Right renal cortex interstitium (tissue), 3 donors: ENCODE measurements at places on chromosomes 5 and 9. TPM values are rescaled to one million over a fixed set of nuclear protein-coding genes. Genes with fewer than 3 reads are reported as not detected.

- DNase-seq: no peak
Observed at GRCh38 chr5:61332358-61332749, 296 bp downstream of the ZSWIM6 start.

SPOCK1 gene
- polyA plus RNA-seq: 9.8 TPM

GRCh38 chr5:16725575-16725974 lies 108.8 kb upstream of the RETREG1 start:
- DNase-seq: no peak

ITK gene
- polyA plus RNA-seq: 0.28 TPM

GRCh38 chr9:98541684-98542230 lies 167.0 kb downstream of the GABBR2 start:
- DNase-seq: no peak

GRCh38 chr5:108433600-108433999 lies 51.7 kb upstream of the FBXL17 start:
- no peak for DNase-seq

GRCh38 chr9:2018162-2018643 lies 3.1 kb downstream of the SMARCA2 start:
- no peak for DNase-seq

DNA sequence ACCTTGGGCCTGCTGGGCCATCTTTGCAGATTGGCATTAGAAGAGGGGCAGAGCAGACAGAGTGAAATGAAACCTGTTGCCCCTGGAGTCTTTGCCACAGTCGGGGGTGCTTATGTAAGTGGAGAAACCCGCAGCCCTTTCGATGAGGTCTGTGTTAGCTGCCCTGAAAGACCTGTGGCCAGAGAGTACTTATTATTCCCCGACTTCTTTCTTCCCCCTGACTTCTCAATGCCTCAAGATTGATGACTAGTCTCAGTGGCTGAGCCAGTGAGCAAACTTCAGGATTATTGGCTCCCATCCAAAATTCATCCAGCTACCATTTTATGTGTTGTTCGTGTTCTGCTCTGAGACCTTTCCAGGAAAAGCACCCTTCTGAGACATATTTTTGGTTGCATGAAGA lies 7.6 kb downstream of the NTRK2 start:
- DNase-seq: no peak

ARID3C gene
- not detected for polyA plus RNA-seq

DNA sequence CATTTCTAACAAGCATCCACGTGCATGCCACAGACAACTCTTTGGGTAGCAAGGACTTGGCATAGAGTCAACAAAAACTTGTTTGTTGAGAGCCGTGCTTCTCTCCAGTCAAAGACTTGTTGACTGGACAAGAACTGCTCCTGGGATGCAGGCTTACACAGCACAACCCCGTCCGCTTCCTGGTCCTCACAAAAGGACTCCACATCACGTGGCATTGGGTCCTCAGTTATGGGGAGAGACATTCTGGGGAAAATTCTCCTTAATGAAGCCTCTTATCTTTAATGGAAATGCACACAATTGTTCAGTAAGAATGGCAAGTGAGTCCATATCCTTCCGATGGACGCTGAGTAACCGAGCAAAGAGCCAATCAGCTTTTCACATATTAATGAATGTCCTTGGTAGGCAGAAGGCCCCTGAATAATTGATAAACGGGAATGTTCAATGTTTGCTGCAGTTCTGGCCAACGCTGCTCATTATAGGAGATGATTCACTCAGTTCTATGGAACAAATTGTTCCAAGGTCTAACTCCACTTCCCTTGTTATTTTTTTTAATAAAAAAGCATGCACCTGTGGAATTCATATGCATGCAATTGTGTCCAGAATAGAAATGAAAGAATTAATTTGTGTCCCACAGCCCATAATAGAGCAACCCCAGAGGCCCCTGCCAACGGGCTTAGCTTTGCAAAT lies 97.0 kb upstream of the ZNF366 start:
- no peak for DNase-seq

DNA sequence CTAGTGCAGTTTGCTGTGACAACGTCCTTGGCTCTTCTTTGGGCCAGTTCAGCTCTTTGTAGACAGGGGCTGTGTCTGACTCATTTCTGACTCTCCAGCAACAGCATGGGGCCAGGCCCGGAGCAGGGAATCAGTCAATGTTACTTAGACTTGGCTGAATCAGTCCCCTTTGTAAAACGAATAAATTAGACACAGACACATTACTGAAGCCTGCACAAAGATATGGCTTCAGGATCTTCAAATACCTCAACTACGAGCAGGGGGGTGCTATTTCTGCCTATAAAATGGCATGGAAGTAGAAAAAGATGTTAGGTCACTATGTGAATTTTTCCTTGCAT lies 204.7 kb downstream of the TTLL11 start:
- DNase-seq: no peak

TMEM252 gene
- 12.6 TPM for polyA plus RNA-seq

GRCh38 chr9:86741311-86742208 lies 205.7 kb downstream of the GAS1 start:
- no peak for DNase-seq

DNA sequence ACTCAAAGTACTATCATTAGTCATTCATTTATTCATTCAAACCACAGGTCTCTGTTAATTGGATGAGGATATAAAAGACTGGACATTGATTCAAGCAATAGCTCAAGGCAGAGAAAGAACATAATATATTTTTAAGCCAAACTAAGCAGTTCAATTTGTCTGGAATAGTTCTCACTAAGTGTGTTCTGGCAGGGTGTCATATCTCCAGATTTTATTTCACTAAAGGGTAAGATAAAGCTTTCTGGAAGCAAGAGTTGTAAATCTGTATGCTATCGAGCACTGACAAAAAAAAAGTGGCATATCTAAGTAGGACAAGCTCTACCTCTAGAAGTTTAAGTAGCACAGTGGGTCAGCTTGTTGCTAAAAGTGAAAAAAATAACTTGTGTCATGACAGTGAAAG lies 375.6 kb downstream of the TUSC1 start:
- no peak for DNase-seq

KCTD16 gene
- polyA plus RNA-seq: 2.7 TPM

ECPAS gene
- polyA plus RNA-seq: 79.0 TPM

DEPDC1B gene
- 27.1 TPM for polyA plus RNA-seq

GFI1B gene
- 0.72 TPM for polyA plus RNA-seq

DNA sequence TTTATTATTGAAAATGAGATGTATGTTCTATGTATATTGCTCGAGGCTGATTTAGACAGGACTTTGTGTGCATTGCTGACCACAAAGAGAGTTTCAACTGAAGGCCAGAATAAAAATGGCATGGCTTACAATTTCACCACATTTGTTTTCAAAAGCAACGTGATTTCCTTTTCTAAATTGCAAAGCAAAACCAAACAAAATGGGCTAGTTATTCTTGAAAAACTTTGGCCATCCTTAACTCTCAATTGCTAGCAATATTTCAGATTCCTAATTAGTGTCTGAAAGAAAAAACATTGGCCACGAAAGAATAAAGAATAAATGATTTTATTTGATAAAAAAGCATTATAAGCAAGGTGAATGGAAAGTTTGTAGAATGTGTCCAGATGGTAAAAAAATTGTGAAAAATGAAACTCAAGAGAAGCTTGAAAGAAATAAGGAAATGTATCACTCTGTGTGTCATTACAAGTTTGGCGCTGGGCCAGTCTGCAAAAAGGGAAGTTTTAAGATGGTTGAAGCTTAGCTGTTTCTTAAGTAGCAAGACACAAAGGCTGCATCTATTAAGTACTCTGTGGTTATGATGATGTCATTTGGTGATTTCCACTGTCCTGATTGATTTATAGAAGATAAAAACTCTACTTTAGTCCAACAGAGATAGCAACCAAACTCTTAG lies 89.2 kb upstream of the PRLR start:
- DNase-seq: no peak

GRCh38 chr5:1324719-1325190 lies 20.1 kb downstream of the CLPTM1L start:
- DNase-seq: no peak

DNA sequence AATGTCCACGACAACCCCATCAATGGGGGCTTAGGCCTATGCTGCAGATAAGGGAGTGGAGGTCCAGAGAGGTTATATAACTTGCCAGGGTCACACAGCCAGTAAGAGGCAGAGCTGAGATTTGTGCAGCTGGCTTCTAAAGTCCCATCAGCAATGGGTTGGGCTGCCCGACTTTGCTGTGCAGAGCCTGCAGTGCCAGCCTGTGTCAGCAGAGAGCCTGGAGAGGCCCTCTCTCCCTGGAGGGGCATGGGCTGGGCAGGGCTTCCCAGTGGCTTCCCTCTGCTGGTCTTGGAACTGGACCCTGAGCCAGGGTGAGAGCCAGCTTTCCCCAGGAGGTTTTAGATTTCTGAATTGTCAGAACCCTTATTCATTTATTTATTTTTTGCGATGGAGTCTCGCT lies 77.2 kb upstream of the RAPGEF1 start:
- no peak for DNase-seq

DNA sequence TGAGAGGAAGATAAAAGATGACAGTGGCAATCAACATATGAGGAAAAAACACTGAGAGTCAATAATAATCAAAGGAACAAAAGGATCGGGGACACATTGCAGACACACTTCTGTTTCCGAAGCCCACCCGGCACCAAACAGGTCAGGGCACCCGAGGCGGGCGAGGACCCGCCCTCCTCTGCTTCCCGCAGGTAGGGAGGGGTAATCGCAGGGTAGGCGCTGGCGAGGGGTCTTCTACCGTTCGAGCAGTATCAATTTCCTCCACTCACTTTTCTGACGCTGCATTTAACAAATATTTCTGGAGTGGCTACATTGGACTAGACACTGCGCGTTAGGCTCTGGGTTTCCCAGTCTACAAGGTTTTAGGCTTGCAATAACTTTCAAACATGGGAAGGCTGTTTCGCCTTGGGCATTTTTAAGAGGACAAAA lies 1.3 kb downstream of the TXN start:
- no peak for DNase-seq

DNA sequence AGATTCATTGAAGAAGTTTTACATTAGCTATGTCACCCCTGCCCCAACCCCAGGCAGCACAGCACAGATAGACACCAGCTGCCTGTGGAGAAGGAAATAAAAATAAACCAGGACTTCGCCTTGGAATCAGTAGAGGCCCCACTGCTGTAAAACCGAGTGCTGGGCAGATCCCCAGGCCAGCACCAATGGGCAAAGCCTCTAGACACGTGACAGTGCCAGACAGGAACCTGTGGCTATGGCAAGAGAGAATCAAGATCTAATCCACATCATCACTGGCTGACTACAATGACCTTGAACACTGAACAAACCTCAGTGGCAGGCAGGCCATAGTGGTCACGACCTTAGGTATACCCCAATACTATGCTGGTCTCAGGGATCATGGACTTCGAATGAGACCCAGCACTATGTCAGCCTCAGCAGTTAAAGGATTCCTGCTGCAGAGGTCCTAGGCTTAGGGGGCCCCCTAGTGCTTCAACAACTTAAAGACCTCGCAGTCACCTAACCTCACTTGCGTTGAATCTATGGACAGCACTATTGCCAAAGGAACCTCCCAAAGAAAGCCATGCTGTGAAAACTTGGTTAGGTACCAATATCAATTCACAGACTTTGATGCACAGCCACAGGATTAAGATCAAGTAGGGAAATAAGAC lies 2118.6 kb upstream of the C9orf72 start:
- DNase-seq: no peak

GRXCR2 gene
- not detected for polyA plus RNA-seq

CCDC69 gene
- polyA plus RNA-seq: 4.0 TPM

GRCh38 chr9:136829412-136829811 lies 12.9 kb upstream of the AJM1 start:
- DNase-seq: no peak

- DNase-seq: no peak
Observed at GRCh38 chr5:164027738-164028137, 522.3 kb downstream of the MAT2B start.

GRAMD2B gene
- 25.2 TPM for polyA plus RNA-seq

CDC20B gene
- polyA plus RNA-seq: 0.89 TPM

ENHO gene
- polyA plus RNA-seq: 1.8 TPM

GRCh38 chr9:89838621-89839020 lies 233.8 kb downstream of the GADD45G start:
- DNase-seq: no peak

SPINK6 gene
- not detected for polyA plus RNA-seq

LHX6 gene
- polyA plus RNA-seq: 3.5 TPM

- DNase-seq: no peak
Observed at GRCh38 chr5:166772770-166773169, 1518.7 kb upstream of the WWC1 start.

DNA sequence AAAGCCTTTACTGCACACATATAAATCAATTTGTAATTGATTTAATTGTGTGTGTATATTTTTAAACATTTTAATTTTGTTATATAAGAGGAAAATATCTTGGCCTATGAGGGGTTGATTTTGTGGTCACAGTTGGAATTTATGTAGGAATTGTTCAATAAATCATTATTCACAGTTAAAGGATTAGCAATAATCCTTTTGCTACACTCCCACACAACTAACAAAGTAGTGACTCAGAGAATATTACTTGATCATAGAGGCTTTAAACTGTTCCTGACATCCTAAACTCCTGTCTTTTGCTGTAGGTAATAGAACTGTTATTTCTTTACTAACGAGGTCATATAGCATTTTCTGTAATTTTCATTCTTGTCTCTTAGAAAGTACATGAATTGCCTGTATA lies 95.5 kb downstream of the ZCCHC7 start:
- no peak for DNase-seq

DNA sequence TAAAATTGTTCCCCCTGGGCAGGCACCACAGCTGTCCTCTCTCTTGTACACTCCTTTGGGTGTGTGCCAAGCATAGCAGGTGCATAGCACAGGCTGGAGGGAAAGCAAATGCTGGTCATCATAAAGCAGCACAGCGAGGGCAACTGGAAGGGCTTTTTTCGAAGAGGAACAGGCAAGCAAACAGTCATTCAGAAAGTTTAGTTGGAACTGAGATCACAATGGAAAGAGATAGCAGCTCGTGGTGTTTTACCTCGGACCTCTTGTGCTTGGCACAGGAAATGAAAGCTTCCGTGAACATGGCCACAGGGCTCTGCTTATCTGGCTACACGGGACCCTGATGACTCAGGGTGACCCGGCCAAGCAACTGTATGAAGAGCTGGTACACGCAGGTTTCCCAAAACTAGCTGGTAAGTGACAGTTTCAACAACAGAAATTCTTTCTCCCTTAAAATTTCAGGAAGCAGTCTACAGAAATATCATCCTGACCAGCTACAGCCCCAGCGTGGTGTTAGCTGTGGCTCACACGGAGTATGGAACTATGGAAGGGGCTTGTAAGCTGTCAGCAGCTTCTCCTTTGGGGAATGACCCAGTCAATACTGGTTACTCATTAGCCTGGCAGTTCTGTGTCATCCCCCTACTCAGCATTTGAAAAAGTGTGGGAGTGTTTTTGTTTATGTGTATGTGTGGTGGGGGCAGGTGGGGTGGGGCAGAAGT lies 48.1 kb downstream of the POC5 start:
- no peak for DNase-seq

PPP2R2B gene
- 13.8 TPM for polyA plus RNA-seq

- no peak for DNase-seq
Observed at GRCh38 chr9:2473681-2474080, 147.9 kb upstream of the VLDLR start.
